ENCODE measurements at places on chromosomes 12 and 14.

- DNase-seq, result no peak
These were observed 16.3 kb upstream of the TBC1D30 start for GRCh38 chr12:64808110-64808509.

DNA sequence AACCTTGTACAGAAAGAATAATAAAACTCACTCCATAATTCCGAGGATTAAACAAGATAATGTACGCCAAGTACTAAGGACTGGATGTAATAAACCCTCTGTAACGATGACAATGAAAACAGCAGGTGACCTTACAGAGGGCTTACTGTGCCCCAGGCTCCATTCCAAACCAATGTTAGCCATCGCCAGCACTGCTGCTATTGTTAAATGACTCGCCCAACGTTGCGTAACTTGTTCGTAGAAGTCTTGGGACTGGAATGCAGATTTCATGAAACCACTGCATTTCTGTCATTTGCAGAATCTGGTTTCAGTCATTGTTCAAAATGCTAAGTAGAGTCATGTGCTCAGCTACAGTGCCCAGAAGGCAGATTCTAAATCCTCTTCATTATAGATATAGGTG, 728 bp upstream of the STON2 start:
- no peak for DNase-seq

GRCh38 chr12:42162193-42162592, 17.5 kb upstream of the GXYLT1 start:
- DNase-seq, result no peak

DNA sequence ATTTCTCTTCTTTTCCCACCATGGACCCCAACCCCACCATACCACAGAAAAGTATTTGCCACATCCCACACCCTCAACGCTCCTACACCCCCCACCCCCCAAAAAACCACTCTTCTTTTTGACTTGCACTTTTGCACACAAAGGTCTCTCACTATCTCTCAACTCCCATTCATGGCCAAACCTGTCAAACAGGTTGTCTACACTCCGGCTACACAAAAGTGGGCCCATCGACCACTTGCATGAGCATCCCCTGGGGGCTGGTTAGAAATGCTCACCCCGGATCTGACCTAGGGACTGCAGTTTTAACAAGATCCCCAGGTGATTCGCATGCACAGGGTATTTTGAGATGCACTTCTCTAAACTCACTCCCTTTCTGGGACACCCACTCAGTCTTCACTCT, 248.2 kb downstream of the DPF3 start:
- no peak for DNase-seq

DNA sequence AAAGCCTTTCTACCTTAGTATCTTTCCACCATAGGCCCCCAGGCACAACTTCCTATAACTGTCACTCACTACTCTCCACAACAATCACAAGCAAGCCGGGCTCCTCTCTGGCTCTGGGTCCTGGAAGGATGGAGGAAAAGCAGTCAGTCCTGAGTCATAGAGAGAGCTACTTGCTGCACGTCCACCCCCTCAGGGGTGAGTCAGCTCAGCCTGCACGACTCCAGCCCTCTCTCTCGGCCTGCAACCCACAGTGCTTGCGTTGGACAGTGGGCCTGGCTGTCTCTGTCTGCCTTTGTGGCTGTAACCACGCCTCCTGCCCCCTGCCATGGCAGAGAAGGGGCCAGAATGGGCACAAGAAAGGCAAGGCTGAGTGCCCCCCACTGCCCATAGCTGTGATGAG, 154.1 kb upstream of the FKBP4 start:
- DNase-seq, result no peak

- no peak for DNase-seq
These were observed 64.9 kb upstream of the KCNA5 start for GRCh38 chr12:4978737-4979136.

- DNase-seq, result no peak
These were observed 524.4 kb downstream of the MED13L start for GRCh38 chr12:115752913-115753726.

- no peak for DNase-seq
These were observed 15.0 kb downstream of the RASSF9 start for GRCh38 chr12:85821206-85821605.

- no peak for DNase-seq
These were observed 402.9 kb upstream of the PDE3A start for GRCh38 chr12:19965196-19966038.

DNA sequence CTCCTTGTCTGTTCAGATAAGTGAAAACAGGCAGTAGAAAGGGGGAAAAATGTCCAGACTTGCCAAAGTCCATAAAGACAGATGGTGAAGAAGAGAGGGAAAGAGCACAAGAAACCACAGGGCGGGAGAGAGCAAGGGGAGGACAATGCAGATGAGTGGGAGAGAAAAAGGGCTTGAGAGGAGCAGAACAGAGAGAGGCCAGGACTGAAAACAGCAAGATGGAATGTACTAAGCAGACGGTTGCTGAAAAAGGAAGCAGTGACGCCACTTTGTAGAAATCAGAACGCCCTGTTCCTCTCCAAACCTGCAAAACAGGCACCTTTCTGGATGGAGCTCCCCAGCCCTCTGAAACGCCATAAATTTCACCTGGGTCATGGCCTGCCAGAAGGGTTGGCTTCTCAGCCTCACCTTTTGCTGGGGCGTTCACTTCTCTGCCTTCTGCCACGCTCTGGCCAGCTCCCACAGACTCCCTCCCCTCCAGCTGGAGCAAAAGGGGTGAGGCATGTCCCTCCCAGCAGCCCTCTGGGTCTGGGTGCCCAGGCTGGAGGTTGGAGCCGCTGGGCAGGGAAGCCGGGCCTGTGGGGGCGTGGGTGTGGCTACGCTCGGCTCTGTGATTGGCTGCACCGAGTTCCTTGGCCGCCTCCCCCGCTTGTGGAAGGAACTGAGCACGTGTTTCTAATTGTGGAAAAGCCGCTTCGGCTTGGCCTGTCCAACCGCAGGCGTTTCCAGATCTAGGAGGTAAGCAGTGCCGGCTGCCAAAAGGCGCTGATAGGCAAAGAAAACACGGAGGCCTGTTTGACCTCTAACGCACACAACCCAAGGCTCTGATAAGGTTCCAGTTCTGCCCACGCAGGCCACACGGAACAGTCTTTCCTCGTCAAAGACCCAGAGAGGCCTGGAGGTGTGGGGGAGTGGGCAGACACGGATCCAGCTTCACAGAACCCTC, 29.3 kb downstream of the SLC7A8 start:
- peak; percentile 28 for DNase-seq

- no peak for DNase-seq
These were observed 409.6 kb downstream of the MED13L start for GRCh38 chr12:115867854-115868253.

- no peak for DNase-seq
These were observed 5.7 kb downstream of the ETFRF1 start for GRCh38 chr12:25200703-25201102.

- DNase-seq, result no peak
These were observed 54.9 kb downstream of the TMEM132D start for GRCh38 chr12:129848876-129849275.

DNA sequence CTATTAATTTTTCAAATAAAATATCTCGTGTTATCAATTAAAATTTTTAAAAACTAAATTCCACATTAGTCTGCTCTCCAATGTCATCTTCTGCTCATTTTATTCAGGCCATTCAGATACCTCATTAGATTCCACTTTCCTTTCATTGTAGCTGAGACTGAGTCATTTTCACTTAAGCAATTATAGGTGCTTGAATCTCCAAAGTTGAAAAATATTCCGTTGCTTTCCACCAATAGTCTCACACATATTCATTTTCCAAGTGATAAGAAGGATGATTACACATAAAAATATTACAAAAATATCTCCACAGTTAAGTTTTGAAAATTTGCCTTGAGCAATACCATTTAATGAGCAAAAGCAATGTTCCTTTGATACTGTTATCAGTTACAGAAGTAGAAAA, 36.5 kb upstream of the YBX3 start:
- no peak for DNase-seq

GRCh38 chr12:131628766-131629448, 82.0 kb upstream of the SFSWAP start:
- DNase-seq, result no peak

- no peak for DNase-seq
These were observed 11.4 kb downstream of the CLECL1 start for GRCh38 chr12:9721394-9722092.

DNA sequence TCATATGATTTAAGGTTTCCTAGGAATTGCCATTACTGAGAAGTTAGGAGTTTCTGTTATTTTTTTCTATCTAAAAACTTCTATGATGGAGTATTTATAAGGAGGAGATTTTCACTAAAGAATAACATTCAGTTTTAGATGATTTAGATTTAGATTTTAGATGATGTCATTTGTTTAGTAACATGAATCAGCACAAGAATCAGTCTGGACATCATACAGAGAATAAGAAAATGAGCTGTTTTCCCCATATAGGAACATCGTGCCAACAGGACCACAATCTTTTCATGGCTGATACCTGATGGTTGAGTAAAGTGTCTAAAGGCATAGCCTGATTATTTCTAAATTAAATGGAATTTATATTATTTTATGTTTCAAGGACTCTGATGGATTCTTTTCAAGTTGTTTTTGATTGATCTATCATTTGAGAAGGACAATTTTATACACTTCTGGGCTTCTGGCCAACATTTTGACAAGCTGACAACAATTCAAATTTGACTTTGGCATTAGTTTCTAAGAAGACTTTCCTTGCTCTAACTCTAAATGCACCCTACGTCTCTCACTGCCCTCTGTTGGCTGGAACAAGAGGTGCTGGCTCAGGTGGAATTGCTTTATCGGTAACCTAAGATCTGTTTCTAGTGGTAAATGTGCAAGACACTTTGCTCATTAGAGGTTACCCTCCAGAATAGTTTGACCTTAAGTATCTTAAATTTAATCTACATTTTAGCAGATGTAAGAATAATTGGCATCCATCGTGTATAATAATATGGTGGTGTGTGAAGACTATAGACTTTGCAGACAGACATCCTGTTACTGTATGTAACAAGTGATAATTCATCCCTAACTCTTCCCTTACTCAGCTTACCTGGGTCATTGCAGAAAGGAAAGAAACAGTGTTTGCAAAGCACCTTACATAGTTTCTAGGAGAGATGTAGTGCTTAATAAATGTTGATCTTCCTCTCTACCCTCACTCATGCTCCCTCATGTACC, 42.8 kb upstream of the CPSF6 start:
- DNase-seq, result no peak

DNA sequence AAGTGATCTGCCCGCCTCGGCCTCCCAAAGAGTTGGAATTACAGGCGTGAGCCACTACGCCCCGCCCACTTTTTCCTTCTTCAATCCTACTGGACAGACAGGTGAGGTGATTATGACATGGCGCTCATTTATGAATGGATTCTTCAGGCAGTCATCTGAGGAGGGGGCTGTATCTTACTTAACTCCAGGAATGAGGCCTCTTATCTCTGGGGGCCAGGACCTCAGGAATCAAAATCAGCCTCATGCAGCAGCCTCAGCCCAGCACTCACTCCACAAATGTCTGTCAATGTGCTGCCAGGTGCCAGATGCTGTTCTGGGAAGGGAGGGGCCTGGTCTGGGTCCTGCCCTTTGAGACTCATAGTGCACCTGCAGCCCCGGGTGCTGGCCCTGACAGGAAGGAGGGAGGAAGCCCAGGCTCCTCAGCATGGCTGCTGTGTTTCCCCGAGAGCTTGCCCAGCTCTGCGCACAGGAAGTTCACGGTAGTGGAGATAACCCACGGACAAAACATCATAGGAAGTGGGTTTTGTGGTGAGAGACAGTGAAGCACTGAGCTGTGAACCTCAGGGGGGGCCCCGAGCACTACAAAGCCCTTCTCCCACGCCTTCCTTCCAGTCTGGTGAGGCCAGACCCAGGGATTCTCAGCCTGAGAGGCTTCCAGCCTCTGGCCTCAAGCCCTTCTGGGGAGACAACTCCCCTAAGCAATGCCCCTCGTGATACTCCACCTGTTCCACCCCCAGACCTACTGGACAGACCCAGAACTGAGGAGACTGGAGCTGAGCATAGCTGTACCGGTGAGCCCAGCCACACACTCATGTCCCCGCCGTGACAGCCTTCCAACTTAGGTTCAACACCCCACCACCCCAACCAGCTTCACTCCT, 22.3 kb downstream of the GALNT6 start:
- peak; percentile 64 for DNase-seq

DNA sequence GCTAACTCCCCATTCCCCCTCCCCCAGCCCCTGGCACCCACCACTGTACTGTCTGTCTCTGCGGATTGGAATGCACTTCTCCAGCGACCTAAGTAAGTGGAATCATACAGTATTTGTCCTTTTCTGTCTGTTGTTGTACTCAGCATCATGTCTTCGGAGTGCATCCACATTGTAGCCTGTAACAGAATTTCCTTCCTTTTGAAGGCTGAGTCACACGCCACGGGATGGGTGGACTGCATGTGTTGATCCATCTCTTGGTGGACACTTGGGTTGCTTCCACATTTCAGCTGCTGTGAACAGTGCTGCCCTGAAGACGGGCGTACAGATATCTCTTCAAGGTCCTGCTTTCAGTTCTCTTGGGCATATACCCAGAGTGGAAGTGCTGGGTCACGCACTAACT, 34.4 kb downstream of the DDX51 start:
- DNase-seq, result no peak

GRCh38 chr14:54787261-54787660, 115.4 kb downstream of the GCH1 start:
- DNase-seq, result no peak

GRCh38 chr12:4280351-4281163, 7.0 kb downstream of the CCND2 start:
- no peak for DNase-seq

DNA sequence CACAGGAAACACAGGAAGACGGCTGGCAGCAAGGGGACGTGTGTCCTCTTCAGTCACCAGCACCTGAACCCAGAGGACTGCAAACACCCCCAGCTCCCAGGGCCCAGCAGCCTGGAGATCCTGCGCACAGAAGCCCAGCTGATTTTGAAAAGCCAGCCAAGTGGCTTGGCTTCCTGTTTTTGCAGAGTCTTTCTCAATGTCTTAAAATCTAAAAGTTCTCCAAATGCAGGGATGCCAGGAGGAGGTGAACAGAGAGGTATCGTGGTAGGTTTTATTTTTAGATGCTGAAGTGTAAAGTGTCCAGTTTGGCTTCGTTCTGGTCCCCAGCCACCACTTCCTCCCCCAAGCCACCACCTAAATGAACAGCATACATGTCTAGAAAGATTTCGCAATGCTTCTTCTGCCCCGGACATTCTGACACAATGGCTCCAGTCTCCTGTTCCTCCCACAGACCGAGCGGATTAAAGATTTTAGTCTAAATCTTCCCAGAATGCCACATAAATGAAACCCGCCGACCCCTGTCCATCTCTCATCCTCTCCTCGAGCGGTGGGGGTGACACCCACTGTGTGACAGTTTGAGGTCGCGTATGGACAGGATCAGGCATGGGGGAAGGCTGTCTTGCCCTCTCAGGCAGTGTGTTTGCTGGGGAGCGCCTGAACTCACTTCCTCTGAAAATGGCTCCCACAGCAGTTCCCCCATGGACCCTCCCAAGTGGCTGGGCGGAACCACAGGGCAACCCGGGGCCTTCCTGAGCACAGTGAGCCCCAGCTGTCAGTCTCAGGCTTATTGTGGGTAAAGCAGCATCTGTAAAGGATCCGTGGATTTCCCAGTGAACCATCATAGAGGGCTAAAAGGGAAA, 41.6 kb downstream of the ITPK1 start:
- no peak for DNase-seq

GRCh38 chr12:91988086-91988923, 157.3 kb downstream of the BTG1 start:
- no peak for DNase-seq

Measured in esophagus squamous epithelium (tissue), 5 donors.